Stimulated activated CD8-positive, alpha-beta memory T cell treated with anti-CD3 and anti-CD28 coated beads, Interleukin-7, amount 100 ng/mL, for 24 hours (primary cell): ENCODE measurements at places on chromosomes 1 and 21.

- no peak for DNase-seq
Measured at GRCh38 chr1:206590025-206590758, 22.1 kb downstream of the EIF2D start.

DNA sequence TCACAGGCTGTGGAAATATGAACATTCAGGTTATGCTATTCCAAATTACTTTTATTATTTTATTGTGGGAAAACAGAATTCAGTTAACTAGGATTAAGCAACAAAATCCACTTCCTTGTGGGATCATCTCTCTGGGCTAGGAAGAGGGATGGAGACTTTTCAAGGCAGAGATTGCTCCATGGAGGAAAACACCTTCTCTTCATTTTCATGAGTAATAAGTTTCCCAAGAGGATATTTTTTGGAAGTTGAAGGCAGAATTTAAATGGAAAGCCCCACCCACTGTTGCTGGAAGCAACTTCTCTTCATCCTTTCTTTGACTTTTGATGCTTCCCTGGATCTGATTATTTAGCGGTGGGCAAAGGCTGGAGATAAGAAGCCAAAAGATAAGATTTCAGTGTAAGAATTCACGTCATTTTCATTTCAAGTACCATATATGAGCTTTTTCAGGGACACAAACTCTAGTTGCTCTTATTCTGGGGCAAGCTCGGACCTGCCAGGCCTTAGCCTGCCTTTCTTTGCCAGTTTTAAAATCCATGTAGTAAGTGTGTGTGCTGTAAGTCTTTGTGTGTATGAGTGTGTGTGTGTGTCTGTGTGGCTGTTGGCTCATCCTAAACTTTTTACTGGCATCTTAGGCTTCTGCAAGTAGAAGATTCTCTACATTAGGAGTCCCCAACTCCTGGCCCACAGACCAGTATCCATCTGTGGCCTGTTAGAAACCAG lies 11.7 kb upstream of the IL24 start:
- DNase-seq: no peak

- no peak for DNase-seq
Measured at GRCh38 chr1:228900886-228901392, 165.7 kb downstream of the RHOU start.

GRCh38 chr1:65388908-65389695 lies 31.4 kb upstream of the LEPR start:
- DNase-seq: no peak

GRCh38 chr1:69401879-69402278 lies 165.8 kb upstream of the LRRC7 start:
- DNase-seq: no peak

- no peak for DNase-seq
Measured at GRCh38 chr1:69295265-69295664, 272.5 kb upstream of the LRRC7 start.

- no peak for DNase-seq
Measured at GRCh38 chr1:169360415-169360814, 7.2 kb downstream of the NME7 start.

DNA sequence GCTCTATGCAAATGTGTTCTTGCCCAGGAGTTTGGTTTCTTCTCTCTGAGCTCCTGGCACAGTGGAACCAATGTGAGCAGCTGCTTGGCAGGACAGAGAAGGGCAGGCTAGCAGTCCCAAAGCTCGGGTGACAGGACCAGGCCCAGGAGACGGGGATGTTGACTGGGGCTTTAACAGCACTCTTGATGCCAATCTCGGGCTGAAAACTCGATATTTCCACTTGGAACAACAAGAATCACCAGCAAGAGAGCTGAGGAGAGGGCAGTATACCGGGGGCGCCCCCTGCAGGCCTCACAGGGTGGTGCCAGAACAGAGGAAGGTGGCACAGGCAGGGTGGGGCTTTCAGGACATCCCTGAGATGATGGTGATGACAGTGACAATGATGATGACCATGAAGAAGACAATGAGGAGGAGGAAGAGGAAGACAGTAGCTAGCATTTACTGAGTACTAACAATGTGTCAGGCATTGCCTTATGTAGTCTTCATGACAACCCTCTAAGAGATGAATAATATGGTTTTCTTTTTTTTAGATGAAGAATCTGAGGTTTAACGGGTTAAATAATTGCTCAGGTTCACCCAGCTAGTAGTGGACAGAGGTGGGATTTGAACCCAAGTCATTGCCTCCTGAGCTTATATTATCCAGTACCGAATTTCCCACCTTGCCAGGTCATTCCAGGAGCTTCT lies 2.7 kb upstream of the KCNJ9 start:
- no peak for DNase-seq
